ENCODE measurements at places on chromosomes 3 and 15.

DNA sequence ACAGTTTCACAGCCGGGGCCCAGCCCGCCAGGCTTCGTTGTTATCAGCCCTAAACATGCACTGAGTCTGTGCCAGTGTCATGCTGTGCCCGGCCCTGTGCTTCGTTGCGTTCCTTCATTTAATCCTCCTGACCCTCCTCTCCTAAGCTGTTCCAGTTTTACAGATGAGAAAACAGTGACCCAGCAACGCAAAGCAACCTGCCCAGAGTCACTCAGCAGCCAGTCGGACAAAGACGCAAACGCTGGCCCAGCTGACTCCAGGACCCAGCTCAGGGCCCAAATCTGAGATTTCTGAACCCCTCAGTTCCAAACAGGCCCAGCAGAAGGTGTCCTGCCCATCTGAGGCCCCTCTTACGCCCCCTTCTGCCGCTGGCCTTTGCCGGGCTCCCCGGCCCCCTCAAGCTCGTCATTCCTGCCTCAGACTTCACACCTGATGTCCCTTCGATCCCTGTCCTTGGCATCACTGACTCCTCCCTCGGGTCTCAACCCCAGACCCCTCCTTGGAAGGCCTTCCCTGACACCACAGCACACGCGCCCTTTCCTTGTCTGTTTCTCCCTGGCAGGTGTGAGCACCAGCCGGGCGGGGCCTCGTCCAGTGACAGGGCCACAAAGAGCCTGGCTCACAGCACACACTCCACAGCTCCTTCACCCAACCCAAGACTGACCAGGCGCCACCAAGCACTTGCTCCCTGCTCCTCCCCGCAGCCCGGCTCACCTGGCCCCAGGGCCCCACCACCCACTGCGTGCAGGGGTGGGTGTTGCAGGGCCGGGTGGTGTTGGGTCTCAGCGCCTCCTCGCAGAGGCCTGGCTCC, 48.1 kb downstream of the ADAMTS7 start:
- DNase-seq: no peak

GRCh38 chr15:99279827-99280226, 28.5 kb downstream of the LRRC28 start:
- DNase-seq: no peak

DNA sequence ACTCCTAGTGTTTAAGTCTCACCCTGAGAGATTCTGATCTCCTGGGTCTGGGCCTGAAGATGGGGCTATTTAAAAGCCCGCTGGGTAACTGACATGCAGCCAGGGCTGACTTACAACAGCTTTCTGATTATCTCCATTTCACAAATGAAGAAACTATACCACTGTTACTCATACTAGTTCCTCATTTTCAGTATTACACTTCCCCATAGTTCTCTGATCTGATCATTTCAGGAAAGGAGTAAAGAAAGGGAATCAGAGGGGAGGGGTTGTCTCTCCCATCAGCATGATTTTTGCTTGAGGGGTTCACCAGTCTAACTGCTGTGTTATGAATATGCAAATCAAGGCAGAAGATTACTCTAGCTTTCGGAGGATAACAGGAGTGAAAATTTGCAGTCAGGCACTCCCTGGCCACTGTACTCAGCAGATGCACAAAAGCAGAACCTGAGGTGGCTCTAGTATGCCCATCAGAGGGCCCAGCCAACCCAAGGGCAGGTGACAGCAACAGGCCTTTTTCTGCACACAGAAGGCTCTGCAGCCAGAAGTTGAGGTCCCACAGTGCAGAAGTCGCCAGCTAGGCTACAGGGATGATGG, 59.4 kb downstream of the DAPK2 start:
- peak; percentile 48 for DNase-seq

DNA sequence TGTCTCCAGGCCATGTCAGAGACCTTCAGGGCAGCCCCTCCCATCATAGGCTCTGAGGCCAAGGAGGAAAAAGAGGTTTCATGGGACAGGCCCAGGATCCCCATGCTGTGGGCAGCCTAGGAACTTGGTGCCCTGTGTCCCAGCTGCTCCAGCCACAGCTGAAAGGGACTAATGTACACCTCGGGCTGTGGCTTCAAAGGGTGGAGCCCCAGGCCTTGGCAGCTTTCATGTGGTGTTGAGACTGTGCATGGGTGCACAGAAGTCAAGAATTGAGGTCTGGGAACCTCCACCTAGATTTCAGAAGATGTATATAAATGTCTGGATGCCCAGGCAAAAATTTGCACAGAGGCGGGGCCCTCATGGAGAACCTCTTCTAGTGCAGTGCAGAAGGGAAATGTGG, 6.6 kb upstream of the SSR3 start:
- no peak for DNase-seq

GRCh38 chr3:11423868-11424267, 151.7 kb downstream of the ATG7 start:
- DNase-seq: no peak

GRCh38 chr15:83919978-83920510, 266.1 kb downstream of the ADAMTSL3 start:
- no peak for DNase-seq

GRCh38 chr3:37899711-37900306, 38.1 kb downstream of the CTDSPL start:
- no peak for DNase-seq

GRCh38 chr15:48851956-48852355, 26.0 kb upstream of the EID1 start:
- no peak for DNase-seq

GRCh38 chr15:72057548-72058091, 60.3 kb downstream of the MYO9A start:
- no peak for DNase-seq

GRCh38 chr3:187069857-187070516, 69.3 kb downstream of the RPL39L start:
- DNase-seq: no peak

DNA sequence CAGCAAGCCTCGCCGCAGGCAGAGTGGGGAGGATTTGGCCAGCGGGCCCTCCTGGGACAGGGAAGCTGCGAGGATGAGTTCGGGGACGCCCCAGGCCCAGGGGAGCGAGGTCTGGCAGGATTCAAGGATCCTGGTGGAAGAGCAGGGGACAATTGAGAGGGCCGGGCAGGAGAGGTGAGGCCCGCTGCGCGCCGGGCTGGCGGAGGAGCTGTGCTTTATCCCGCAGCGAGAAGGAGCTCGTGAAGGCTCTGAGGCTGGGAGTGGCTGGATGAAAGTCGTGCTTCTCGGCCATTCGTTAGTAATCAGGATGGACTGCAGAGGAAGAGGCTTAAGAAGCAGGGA, 3.6 kb downstream of the SLC51A start:
- no peak for DNase-seq

DNA sequence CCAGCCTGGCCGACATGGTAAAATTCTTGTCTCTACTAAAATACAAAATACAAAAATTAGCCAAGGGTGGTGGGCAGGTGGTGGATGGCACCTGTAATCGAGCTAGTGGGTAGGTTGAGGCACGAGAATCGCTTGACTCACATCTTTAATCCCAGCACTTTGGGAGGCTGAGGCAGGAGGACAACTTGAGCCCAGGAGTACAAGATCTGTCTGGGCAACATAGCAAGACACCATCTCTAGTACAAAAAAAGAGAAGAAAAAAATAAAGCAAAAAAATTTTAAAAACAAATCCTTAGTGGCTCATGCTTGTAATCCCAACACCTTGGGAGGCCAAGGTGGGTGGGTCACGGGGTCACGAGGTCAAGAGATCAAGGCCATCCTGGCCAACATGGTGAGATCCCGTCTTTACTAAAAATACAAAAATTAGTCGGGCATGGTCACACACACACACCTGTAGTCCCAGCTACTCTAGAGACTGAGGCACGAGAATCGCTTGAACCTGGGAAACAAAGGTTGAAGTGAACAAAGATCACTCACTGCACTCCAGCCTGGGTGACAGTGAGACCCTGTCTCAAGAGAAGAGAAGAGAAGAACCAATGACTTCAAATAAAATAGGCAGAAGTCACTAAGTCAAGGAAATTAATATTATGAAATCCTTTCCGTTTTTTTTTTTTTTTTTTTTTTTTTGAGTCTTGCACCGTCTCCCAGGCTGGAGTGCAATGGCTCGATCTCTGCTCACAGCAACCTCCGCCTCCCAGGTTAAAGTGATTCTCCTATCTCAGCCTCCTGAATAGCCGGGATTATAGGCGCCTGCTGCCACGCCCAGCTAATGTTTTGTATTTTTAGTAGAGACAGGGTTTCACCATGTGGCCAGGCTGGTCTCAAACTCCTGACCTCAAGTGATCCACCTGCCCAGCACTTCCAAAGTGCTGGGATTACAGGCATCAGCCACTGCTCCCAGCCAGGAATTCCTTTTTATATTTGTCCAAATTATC, 4.9 kb downstream of the RHOA start:
- no peak for DNase-seq

DNA sequence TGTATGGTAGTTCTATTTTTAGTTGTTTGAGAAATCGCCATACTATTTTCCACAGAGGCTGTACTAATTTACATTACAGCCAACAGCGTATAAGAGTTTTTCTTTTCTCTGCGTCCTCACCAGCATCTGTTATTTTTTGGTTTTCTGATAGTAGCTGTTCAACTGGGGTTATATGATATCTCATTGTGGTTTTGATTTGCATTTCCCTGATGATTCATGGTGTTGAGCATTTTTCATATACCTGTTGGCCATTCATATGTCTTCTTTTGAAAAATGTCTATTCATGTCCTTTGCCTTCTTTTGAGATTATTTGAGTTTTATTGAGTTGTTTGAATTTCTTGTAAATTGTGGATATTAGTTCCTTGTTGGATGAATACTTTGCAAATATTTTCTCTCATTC, 114.6 kb downstream of the LRRK1 start:
- peak; percentile 71 for DNase-seq

DNA sequence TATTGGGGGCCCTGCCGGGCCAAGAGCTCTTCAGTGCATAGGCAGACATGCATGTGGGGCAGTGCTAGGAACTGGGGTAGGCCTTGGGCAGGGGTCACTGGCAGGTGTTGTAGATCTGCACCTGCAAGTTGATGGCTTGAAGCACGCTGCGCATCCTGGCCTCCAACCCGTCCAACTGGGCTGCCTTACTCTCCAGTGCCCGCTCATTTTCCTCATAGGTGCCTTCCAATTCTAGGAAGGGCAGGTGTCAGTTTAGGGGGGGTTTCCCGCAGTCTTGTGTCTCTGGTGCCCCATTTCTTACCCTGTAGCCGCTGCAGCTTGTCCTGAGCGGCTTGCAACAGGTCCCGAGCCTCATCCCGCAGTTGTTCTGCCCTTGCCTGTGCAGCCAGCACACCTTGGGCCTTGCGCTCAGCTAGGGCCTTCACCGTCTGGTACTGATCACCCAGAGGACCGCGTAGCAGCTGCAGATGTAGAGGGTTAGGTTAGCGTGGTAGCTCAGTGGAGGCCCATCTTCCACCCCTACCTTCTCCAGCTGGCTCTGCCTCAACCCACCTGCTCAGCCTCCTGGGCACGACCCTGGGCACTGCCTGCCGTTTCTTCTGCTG, 611 bp upstream of the USP19 start:
- DNase-seq: no peak

DNA sequence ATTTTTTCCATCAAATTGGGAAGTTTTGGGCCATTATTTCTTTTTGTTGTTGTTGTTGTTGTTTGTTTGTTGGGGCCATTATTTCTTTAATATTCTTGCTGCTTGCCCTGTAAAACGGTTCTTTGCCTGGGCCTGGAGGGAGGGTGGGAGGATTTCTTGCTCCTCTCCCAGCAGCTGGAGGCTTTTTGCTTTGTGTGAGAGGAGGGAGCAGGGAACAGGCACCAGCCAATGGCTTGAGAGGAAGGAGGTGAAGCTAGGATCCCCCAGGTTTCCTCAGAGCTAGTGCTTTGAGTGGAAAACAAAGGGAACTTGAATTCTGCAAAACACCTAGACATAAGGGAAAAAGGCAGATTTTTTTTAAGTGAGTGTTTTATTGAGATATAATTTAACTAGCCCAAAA, 61.2 kb upstream of the DNAJC19 start:
- DNase-seq: no peak

DNA sequence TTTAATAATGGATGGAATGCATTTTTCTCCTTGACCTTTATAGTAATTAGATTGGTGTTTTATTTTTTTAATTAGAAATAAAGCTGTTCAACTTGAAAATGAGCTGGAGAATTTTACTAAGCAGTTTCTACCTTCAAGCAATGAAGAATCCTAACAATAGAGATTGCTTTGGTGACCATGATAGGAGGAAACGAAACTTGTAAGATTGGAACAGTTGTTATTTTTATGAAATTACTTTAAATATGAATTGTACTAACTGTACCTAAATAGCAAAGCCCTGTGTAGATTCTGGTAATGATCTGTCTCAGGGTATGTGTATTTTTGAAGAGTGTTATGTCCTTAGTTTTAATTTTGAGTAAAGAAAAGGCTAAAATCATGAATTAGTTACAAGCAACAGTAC, 44.4 kb downstream of the MFN1 start:
- DNase-seq: no peak

- DNase-seq: no peak
Measured at GRCh38 chr3:80261082-80261481, 493.3 kb upstream of the ROBO1 start.

- peak; percentile 77 for DNase-seq
Measured at GRCh38 chr3:161104561-161105551, at the start of gene B3GALNT1. Gene B3GALNT1 (minus strand): TSS chr3:161105349. CDS start chr3:161086754, 18,595 bp downstream.

GRCh38 chr3:183392186-183393034, 36.0 kb downstream of the MCF2L2 start:
- no peak for DNase-seq

GRCh38 chr3:3654916-3655315, 144.3 kb upstream of the LRRN1 start:
- no peak for DNase-seq

DNA sequence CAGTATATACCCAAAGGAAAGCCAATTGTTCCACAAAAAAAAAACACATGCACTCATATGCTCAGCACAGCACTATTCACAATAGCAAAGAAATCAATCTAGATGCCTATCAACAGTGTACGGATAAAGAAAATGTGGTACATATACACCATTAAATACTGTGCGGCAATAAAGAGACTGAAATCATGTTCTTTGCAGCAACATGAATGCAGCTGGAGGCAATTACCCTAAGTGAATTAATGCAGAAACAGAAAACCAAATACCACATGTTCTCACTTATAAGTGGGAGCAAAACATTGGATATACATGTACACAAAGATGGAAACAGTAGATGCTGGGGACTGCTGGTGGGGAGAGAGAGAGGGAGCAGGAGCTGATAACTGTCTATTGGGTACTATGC, 124.2 kb upstream of the AADACL2 start:
- no peak for DNase-seq

- no peak for DNase-seq
Measured at GRCh38 chr15:41001524-41002214, 48.4 kb downstream of the CHAC1 start.
